Sciatic nerve (tissue), 2 donors: ENCODE measurements at places on chromosomes 1 and 21. TPM values are rescaled to one million over a fixed set of nuclear protein-coding genes. Genes with fewer than 3 reads are reported as not detected.
A peak's percentile ranks its signal among the peaks of the same experiment; 100 is the strongest.

DNA sequence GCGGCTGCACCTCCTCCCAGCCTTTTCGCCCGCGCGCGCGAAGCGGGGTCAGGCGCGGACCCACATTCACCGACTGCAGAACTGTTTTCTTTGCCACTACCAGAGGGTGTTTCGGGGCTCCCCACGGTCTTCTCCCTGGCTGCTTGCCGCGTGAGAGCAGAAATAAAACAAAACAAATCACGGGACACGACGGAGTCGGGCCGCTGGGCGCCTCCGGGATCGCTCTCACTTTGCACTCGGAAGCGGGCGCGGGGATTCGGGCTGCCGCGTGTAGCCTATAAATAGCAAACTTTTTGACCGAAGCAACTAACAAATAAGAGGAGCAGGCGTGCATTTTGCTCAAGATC is 412.3 kb upstream of the ESRRG start:
- no peak for DNase-seq

- DNase-seq: no peak
Measured at GRCh38 chr1:200351826-200352549, 57.8 kb downstream of the ZNF281 start.

- DNase-seq: no peak
Measured at GRCh38 chr1:168134642-168135041, 2.1 kb downstream of the GPR161 start.

- DNase-seq: no peak
Measured at GRCh38 chr21:40372506-40372905, 474.5 kb downstream of the DSCAM start.

- DNase-seq: no peak
Measured at GRCh38 chr21:15943009-15943666, 213.4 kb downstream of the USP25 start.

- DNase-seq: no peak
Measured at GRCh38 chr1:87644579-87645190, 316.0 kb downstream of the LMO4 start.

- peak; percentile 54 for DNase-seq
Measured at GRCh38 chr1:2641381-2642130, 8.7 kb upstream of the MMEL1 start.

GRCh38 chr1:52059321-52059720 is 3.2 kb downstream of the BTF3L4 start:
- DNase-seq: no peak

DNA sequence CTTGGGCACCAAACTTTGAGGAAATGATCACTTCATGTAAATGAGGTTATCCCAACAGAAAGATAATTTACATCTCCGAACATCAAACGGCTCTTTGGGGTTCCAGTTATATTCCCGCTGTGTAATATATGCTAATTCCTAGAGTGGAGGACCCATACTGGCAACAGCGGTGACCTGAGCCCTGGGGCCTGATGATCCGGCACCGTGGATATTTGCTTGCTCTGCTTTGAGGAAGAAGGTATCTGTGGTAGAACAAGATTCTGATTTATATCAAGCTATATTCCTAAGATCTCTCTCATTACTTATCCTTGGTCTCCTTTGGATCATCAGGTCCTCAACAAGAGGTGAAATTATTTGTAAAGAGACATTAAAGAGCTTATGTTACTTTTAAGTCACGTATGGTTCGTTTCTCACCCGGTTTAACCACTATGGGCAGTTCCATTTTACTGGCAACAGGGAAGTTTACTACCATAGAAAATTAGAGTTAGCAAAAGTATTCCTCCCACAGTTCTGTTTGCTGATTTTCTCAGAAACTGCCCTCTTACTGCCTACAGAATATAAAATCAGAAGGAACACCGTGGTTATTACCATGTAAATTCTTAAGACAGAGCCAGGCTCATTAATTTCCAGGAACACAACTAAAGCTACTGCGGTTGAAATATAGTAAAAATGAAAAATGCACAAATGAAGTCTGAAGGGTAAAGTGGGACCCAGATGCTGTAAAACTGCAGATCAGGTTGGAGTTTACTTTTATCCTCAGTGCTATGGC is 56.7 kb downstream of the MRPL39 start:
- no peak for DNase-seq

DNA sequence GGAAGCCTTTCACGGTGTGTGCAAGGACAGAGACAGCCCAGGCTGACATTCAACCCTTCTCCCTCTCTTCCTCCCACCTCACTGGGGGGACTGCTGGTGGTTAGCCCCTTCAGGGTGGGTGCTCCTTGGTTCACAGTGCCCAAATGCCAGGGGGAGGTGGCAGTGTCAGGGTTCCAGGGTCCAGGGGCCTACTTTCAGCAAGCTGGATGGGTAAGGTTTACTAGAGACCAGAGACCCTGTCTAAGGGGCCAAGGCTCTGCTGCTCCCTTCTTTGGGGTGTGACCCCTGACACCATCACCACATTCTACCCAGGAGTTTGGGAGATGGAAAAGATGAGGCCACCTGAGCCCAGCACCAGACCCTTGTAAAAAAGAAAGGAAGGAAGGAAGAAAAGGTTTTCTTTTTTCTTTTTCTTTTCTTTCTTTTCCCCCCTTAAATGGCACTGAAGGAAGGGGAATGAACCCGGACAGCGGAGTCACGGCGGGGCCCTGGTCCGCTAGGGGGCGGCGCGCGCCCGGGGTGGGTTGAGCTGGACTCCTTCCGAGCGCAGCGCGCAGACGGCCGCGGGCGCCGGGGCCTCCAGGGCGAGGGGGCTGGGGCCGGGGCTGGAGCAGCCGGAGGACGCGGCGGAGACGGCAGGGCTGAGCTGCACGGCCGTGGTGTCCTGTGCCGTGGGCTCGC is 18.8 kb downstream of the KNCN start:
- peak; percentile 87 for DNase-seq

- no peak for DNase-seq
Measured at GRCh38 chr1:46136711-46137110, 4.3 kb upstream of the PIK3R3 start.

- DNase-seq: no peak
Measured at GRCh38 chr1:23537296-23537973, 6.4 kb upstream of the E2F2 start.

- DNase-seq: no peak
Measured at GRCh38 chr1:41291195-41291594, 49.1 kb upstream of the SCMH1 start.

DNA sequence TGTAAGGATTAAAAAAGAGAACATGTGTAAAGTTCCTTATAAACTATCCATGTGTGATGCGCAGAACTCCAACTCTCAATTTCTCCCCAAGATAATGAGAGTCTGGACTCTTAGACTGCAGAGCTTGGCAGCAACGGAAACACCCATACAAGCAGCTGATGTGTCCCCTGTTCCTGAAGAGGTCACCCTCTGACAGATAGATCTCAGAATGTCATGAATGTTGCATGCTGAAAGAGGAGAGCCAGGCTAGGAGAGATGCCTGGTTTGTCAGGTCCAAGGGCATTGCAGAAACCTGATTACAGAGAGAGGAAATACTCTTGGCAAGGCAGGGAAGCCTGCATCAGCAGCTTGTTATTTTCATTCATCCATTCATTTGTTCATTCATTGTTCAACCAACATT is 24.2 kb downstream of the MTARC1 start:
- DNase-seq: no peak

- DNase-seq: no peak
Measured at GRCh38 chr1:902802-903201, 20.9 kb upstream of the SAMD11 start.

DNA sequence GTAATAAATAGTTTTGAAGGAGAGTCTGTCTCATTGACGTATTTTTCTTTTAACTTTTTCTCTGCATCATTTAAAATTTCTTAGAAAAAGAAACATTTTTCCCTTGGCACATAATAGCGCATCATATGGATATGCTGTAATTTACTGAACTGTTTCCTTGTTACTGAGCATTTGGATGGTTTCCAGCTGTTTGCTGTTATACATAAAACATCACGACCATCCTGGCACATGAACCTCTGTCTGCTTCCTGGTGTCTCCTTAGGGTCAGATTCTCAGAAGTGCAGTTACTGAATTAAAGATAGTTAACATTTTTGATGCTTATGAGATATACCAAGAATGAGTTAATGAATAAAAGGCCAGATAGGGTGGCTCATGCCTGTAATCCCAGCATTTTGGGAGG is 67.2 kb downstream of the BACE2 start:
- no peak for DNase-seq

- no peak for DNase-seq
Measured at GRCh38 chr1:119721896-119722295, 10.2 kb downstream of the PHGDH start.

The IBA57 gene
- 10.4 TPM for total RNA-seq

The WNT3A gene
- total RNA-seq: not detected

The SCAMP3 gene
- total RNA-seq: 44.0 TPM

The MLLT11 gene
- total RNA-seq: 2.5 TPM

The CPT2 gene
- 10.1 TPM for total RNA-seq
